ENCODE measurements at places on chromosomes 11 and 22.
A peak's percentile ranks its signal among the peaks of the same experiment; 100 is the strongest.

DNA sequence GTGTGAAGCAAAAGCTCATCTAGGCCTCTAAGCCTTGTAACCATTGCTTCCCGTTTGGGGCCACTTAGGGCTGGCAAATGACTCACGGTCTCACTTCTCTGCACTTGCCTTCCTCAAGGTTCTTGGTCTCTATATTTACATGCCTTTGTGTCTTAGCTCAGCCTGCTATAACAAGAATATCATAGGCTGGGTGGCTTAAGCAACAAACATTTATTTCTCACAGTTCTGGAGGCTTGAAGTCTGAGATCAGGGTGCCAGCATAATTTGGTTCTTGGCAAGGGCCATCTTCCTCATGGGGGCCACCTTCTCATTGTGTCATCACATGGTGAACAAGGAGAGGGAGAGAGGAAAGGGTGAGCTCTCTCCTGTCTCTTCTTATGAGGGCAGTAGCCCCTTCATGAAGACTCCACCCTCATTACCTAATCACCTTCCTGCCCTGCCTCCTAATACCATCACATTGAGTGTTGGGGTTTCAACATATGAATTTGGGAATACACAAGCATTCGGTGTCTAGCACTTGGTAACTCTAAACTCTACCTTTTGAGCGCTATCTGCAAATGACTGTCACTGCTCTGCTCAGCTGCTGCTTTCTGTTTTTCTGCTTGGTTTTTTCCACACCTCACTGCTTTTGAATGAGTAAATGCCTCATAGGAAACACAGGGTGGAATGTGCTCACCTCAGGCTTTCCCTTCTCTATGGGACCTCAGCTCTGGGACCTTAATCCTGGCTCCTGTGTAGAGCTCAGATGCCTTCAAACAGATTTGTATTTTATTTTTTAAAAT lies 16.2 kb upstream of the ME3 start:
- no peak for DNase-seq

GRCh38 chr22:31661851-31662667 lies at the start of gene PISD:
PISD (minus strand) TSS chr22:31662215; CDS start chr22:31662208, 7 bp downstream.
- peak; percentile 74 for DNase-seq

DNA sequence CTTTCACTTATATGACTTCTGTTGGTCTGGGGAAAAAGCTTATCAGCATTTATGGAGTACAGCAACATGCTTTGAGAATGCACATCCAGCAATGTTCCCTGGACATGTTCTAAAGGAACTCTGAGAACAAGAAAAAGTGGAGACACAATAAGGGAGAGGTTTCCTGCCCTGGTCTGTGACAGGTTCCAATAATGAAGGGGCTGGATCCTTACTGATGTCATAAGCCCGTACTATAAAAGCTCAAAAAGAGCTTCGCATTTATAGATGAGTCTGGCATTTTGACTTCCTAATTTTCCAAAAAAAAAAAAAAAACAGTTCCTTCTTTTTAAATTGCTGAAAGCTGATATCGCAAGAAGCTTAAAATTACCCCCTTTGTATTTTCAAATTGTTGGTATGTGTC lies 129.1 kb downstream of the MPPED2 start:
- no peak for DNase-seq

GRCh38 chr22:21807544-21808529 lies 59.6 kb downstream of the MAPK1 start:
- DNase-seq, result no peak

DNA sequence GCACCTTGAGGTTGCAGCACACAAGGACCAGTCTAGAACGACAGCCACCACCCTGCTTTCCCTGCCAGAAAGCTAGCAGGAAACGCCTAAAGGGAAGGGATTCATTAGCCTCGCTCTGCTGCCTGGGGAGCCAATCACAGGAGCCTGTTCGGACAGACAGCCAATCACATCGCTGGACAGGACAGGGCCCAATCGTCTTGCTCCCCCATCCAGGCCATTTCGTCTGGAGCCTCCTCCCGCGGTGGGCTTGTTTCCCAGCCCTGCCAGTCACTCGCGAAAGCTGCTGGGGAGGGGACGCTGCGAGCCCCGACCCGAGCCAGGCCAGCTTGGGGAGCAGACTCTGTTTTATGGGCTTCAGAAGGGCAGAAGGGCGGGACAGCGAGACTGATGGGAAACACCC lies 79.8 kb upstream of the NCAM1 start:
- no peak for DNase-seq

GRCh38 chr11:134063124-134063495 lies 5.8 kb upstream of the JAM3 start:
- no peak for DNase-seq

DNA sequence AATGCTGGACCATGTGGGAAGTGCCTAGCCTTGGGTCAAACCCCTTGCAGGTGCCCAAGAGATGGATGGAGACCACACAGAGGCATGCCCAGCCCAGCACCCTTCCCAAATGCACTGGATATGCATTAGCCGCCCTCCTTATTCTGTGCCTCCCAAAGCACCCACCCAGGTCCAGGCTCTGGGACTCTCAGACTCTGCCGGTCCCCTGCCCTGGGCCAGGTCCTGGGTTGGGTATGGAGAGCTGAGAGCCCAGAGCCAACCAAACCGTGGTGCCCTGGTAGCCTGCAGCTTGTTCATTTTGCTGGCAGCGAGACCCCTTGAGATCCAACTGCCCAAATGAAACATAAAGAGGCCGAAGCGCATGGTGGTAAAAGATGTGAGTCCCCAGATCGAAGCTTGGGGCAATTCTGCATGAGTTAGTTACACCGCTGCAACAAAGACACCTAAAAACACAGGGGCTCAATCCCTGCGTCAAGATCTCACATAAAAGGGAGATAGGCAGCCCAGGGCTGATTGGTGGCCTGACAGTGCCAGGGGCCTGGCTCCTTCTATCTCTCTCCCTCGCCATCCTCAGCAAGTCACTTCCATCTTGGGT lies 61.5 kb downstream of the MYEOV start:
- DNase-seq, result no peak

- DNase-seq, result no peak
These were observed 2.4 kb downstream of the RNF121 start for GRCh38 chr11:71931245-71931602.

DNA sequence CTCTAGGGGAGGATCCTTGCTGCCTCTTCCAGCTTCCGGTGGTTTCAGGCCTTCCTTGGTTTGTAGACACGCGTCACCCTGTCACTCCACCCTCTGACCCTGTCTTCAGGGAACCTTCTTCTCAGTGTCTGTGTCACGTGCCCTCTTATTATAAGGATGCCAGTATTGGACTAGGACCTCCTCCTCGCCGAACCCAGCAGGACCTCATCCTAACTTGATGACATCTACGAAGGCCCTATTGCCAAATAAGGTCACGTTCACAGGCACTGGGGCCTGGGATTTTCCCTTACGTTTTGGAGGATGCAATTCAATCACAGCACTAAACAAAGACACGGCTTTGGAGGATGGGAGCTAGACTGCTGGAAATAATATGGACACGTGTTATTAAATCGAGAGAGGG lies 408.7 kb downstream of the BRD1 start:
- no peak for DNase-seq

GRCh38 chr11:57340039-57340615 lies 2.0 kb downstream of the P2RX3 start:
- no peak for DNase-seq

DNA sequence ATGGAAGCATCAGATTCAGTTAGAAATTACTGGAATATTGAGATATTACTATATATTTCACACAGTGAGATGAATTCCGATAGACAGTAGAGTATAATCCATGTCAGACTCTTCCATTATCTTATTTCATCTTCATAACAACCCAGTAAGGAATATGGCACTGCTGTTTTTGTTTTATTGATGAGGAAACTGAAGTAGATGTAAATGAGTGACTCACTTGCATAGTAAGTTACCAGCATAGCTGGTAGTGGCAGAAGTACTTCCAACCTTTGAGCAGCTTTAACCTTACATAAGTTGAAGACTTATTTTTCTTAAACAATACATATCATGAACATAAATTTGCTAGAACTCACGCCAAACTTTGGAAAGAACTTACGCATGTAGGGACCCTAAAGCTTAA lies 54.9 kb upstream of the SLC22A25 start:
- DNase-seq, result no peak

- no peak for DNase-seq
These were observed 1.1 kb upstream of the GPR83 start for GRCh38 chr11:94402355-94402754.

DNA sequence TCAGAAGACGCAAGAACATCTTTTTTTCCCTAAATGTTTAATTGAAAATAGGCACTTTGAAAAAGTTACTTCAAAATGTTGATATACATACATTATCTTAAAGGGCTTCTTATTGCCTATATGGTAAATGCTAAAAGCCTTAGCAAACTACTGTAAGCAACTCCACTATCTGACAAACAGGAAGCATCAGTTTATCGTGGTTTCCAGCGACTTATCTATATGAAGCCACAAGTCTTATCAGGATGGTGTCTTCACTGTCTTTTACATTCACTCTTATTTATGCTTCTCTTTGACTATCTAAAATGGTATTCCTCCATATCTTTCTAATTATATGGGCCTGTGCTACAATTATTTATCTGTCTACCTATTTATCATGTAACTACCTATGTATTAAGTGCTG lies 2091.9 kb downstream of the LRRC4C start:
- DNase-seq, result no peak
